ENCODE measurements at places on chromosomes 16 and 17.

- no peak for DNase-seq
These were observed 12.1 kb downstream of the CFDP1 start for GRCh38 chr16:75420987-75421819.

DNA sequence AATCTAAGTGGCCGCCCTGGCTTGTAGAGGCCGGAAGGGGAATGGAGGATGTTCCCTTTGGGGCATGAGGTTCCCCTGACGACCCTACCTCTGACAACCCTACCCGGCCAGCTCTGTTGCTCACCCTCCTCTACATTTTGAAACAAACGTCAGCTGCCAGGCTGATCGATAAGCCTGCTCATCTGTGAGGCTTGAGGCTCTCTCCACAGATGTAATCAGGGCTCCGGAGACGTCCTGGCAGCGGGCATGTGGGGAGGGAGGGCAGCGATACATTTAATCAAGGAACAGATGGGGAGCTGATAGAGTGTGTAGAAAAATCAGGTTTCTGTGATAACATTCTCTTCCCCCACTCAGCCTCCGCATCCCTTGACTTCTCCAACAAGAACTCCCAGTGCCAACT, 212.3 kb upstream of the SDK2 start:
- no peak for DNase-seq

DNA sequence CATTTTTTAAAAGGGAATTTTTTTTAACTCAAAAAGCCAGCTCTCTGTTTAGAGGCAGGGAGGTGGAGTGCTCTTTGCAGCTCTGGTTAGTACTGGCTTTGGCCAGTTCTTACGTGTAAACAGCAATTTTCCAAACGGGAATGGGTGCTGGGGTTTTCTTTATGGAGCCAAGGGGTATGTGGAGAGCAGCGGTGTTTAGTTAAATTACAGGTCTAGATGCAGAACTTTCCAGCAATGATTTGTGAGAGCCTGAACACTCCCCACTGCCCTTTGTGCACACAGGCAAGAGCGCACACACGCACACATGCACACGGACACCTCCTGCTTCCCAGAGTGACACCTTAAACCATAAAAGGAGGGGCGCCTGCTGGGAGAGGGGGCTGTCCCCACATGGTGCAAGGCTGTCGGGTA, 140.2 kb downstream of the MSI2 start:
- DNase-seq, result peak; percentile 37

DNA sequence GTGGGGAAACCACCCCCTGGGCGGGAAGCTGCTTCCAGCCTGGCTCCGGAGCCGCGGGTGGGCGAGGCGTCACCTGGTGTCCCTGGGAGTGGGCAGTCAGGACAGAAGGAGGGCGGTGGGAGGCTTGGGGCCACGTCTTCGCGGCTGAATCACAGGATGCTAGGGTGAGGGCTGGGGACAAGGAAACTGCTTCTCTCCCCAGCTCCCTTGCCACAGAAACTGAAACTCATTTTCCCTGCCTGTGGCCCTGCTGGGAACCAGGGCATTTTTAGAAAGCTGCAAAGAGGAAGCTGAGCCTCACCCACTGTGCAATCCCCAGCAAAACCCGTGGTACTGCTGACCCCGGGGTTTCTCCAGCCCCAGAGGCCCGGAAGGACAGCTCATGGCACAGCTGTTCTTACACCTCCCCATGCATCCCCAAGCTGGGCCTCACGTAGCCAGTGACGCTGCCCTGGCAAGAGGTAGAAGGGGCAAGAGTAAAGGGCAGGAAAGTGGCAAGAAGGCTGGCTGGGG, 8.2 kb downstream of the RHBDF2 start:
- DNase-seq, result no peak

- DNase-seq, result no peak
These were observed 20.5 kb downstream of the CDC42EP4 start for GRCh38 chr17:73291260-73291801.

GRCh38 chr17:80153004-80153403, 6.1 kb upstream of the EIF4A3 start:
- no peak for DNase-seq

- no peak for DNase-seq
These were observed 28.7 kb downstream of the GSE1 start for GRCh38 chr16:85641776-85642176.

- DNase-seq, result no peak
These were observed 7.7 kb downstream of the ZNF207 start for GRCh38 chr17:32357615-32358014.

DNA sequence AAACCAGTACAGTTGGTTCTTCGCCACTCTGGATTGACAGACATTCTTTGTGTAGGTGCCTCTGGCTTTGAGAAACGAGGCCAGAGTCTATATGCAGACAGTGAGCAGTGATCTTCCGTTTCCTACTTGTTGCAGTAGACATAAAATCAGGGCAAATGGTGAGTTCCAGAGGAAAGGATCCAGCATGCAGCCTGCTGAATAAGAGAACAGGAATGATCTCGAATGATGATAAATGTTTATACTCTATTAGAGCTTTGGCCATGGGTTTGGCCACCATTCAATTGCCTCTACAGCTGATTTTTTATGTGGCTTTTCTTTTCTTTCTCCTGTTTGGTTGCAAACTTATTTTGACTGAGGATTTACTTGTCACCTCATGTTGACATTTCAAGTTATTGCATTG, 286.7 kb downstream of the IRX3 start:
- no peak for DNase-seq

DNA sequence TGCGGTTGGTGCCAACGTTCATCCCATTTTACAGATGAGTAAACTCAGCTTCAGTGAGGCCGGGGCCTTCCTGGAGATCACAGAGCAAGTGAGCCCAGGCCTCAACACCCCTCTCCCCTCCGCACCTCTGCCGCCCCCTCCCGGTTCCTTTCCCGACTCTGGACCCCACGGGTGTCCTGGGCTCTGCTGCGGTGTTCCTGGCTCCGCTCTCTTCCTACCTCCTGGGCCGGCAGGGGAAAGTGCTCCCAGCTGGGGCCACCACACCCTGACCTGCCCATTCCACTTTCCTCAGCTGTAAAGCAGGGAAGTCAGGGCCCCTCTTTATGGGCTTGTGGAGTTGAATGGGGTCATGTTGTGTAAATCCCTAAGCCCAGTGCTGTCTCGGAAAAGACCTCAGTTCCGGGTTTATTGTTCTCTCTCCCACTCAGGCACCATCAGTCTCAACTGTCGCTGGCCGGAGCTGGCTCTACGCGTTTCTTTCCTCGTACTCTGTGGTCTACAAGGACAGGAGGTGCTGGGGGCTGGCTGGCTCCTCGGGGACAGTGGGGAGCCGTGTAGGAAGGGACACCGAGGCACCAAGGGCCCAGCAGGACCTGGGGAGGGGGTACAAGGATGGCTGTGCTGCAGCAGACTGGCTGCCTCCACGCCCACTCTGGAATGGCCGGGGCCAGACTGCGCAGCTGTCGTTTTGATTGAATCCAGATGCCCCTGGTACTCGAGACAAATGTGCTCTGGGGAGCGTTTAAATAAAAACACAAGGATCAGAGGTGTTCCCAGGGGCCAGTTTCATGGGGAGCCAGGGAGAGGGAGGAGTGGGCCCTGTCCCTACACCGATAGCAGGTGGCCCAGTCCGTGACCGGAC, 21.7 kb upstream of the ACSF3 start:
- no peak for DNase-seq

- no peak for DNase-seq
These were observed 31.1 kb upstream of the CPNE2 start for GRCh38 chr16:57061084-57061905.

DNA sequence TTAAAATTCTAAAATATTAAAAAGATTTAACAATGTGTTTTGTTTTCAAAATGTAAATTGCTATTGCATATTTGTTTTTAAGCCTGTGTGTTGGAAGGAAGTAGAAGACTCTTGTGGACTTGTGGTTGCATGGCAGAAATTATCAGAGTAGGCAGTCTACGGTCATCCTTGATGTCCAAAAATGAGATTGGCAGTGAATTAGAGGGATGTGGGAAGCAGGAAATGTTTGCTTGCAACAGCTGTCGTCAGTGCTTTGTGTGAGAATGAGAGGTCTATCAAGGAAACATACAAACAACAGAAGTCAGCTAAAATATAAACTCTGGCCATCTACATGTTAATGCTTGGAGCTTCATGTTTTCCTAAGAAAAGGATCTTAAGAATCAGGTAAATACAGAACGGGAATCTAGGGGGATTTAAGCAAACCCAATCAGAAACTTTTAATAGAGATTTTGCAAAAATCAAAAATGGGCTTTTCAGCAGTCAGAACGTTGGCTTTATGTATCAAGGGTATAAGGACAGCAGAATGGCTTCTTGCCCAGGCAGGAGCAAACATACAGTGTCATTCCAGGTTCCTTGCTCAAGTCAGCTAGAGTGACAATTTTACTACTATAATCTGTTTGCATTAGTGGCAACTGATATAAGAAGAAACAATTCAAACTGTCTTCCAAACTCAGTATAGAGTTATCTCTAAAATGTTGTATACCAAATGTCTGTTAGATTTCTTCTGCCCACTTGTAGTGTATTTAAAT, 196.7 kb downstream of the CYB561 start:
- DNase-seq, result no peak

DNA sequence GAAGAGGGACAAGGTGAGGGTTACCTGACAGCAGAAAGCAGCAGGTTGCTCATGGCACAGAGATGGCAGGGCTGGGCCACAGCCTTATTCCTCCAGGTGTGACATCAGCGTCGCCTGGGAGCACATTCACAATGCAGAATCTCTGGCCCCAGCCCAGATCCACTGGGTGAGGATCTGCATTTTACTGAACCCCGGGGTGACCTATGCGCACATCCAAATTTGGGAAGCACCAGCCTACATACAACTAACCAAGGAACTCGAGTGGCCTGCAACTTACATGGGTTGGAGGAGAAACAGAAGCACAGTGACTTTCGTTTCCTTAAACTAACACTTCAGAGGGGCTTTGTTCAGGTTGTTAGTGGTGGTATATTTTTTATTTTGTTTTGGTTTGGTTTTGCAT, 17.6 kb downstream of the CPPED1 start:
- no peak for DNase-seq

DNA sequence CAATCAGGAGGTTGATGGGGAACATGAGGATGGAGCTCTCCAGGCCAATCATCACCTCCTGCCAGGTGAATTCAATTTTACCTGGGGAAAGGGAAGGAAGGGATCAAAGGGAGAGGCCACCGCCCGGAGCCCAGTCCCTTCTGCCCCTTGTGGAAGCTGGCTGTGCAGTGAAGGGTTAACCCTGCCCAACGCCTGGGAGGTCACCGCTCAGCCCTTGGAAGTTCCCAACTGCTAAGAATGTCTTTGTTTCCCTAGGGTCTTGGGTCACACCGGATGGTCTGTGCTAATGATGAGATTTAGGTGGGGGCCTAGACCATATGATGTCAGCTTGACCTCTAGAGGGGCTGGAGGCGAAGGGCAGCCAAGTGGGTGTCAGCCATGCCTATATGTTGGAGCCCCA, 52.1 kb upstream of the GCSH start:
- DNase-seq, result no peak

DNA sequence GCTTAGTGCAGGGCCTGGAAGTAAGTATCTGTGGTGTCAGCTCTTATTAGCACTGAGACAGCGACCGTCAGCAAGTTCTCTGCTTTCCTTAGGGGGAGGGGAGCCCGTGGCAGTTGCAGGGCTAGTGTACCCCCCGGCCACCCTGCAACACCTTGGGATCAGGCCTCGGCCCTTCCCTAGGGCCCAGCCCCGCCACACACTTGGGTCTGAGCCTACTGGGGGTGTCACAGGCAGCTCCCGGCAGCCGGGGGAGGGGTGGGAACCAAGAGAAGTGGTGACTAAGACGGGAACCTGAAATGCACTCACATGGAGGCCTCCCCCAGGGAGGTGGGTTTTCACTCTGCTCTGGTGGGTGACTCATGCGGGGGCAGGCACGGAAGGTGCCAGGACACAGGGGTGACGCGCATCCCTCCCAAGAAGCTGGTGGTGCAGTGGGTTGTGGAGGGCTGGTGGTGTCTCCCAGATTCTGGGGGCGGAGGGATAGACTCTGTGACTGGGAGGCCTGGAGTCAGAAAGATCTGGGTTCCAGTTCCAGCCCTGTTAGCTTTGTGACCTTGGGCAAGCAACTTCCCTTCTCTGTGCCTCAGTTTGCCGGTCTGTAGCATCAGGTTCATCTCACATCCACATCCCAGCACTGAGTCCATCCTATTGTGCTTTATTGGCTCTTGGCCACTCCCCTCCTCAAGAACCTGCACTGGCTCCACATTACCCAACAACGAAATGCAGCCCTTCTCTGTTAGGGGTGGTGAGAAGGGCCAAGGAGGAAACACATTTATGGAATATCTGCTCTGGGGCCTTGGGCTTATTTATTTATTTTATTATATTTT, 44.5 kb downstream of the LAT start:
- DNase-seq, result no peak

DNA sequence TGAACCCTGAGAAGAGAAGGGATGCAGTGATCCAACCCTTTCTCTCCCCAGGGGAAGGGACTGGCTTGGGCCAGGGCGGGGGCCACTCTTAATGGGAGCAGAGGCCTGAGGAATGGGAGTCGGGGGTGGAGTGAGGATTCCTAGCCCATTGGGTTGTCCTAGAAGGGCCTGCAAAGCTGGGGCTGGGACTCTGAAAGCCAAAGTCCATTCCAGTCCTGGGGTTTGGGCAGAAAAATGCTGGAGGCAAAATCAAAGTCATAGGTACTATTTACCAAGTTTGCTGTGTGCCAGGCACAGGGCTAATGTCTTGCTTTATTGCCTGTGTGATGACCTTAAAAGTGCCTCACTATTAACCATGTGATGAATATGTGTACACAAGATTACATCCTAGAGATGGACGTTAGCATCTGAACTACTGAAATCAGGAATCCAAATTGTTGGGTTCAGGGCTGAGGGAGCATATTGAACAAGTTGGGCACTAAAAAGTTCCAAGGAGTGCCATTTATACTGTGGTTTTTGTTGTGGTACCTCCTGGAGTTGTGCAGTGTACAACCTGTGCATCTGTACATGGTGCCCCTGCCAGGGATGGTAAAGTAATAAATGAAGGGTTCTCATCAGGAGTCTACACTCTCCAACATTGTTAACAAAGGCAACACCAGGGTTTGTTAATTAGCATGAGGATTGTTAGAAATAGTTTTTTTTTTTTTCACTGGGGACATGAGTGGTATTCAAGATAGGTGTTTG, 84.4 kb upstream of the NKD1 start:
- DNase-seq, result no peak

GRCh38 chr17:34318474-34318873, 761 bp upstream of the CCL8 start:
- no peak for DNase-seq

DNA sequence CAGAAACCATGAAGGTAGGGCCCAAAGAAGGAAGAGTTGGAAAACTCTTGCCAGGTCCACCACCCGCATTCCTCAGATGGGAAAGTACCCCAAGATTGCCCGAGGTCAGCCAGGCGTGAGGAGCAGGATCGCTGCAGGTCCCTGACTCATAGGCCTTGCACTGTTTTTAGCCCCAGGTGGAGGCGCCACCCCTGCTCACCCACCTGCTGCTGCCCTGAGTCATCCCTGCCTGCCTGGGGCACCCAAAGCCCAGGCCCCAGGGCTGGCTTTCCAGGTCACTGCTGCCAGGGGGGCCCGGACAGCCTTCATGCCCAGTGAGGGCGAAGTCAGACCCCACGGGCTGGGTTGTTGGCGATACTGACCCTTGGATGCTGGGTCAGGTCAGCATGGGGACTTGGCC, 100.9 kb downstream of the AMFR start:
- no peak for DNase-seq

GRCh38 chr16:58493756-58494431, 6.0 kb upstream of the NDRG4 start:
- no peak for DNase-seq
